ENCODE measurements at places on chromosomes 5 and 9.

DNA sequence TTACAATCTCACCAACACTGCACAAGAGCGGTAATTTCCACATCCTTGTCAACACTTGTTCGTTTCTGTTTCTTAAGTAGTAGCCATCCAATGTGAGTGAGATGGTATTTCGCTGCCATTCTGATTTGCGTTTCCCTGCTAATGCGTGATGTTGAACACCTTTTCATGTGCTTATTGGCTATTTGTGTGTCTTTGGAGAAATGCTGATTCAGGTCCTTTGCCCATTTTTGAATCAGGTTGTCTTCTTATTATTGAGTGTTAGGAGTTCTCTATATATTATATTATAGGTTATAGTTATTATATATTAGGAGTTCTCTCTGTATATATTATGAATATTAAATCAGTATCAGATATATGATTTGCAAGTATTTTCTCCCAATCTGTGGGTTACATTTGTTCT, 59.9 kb upstream of the IRX4 start:
- DNase-seq: no peak

DNA sequence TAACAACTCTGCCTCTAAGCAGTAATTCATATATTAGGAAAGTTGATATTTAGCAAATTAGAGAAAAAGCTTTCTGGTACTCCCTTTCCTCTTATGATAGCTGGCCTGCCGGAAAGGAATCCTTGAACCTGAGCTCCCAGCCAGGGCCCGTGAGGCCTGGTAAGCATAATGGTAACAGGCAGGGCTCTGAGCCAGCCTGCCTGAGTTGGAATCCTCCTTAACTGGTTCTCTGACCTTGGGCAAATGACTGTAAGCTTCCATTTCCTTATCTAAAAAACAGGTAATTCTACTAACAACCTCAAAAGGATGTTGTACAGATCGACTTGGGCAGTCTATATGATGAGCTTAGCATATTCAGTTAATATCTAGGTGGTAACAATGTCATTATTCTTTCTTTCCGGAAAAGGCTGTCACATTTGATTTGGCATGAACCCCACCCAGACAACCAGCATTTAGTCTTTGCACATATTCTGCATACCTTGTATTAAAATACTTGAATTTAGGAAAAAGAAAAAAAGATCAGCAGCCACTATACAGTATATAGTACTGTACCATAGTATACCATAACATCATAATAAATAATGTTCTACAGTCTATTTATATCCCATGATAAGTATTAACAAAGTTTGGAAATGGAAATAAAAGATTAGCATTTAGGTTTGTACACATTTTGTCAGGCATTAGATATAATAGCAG, 55.7 kb upstream of the MAP3K1 start:
- DNase-seq: peak; percentile 37

- DNase-seq: peak; percentile 97
Measured at GRCh38 chr5:157516006-157516405, 56.0 kb downstream of the NIPAL4 start.

GRCh38 chr9:100459963-100460362, 13.0 kb upstream of the TMEFF1 start:
- no peak for DNase-seq

DNA sequence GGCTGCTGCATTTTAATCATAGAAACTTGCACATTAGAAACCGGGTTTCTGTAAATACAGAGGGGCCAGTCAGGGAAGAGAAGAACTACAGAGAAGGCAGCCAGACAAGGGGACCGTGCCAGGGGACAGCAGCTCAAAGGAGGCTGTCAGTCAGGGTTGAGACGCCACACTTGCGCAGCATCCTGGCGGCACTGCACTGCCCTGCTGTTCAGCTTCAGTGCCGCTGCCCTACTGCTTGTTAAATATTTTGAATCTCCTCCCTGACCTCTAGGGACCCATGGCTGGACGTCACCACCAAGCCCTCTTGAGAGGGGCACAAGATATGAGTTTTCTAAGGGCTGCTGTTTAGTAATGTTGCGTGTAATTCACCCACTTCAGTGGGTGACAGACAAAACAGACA, 43.6 kb upstream of the ZBTB43 start:
- DNase-seq: no peak

- no peak for DNase-seq
Measured at GRCh38 chr9:107169796-107170195, 113.3 kb upstream of the RAD23B start.

DNA sequence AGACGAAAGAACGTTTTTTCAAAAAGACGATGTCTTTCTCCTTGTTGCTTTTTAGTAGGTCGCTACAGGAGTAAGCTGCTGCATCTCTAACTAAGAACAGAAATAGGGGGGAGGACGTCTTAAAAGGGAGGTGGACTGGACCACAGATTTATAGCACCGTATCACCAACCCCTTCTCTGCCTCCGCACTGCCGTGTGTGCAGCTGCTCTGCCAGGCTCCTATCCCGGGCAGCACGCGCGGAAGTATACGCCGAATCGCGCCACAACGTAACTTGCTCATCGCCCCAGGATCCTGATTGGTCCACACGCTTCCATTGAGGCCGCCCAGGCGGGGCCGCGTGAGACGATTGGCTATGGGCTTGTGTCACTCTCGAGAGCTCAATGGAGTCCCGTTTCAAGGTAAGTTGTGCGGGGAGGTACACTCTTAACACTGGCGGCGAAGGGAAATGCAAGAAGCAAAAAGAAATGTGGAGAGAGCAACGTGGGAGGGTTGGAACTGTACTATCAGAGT, at the start of gene ELAVL2:
ELAVL2 (minus strand) TSS at position 121 of the 510 bp plus-strand sequence. CDS start 64,006 bp downstream, outside the sequence.
- DNase-seq: peak; percentile 90

DNA sequence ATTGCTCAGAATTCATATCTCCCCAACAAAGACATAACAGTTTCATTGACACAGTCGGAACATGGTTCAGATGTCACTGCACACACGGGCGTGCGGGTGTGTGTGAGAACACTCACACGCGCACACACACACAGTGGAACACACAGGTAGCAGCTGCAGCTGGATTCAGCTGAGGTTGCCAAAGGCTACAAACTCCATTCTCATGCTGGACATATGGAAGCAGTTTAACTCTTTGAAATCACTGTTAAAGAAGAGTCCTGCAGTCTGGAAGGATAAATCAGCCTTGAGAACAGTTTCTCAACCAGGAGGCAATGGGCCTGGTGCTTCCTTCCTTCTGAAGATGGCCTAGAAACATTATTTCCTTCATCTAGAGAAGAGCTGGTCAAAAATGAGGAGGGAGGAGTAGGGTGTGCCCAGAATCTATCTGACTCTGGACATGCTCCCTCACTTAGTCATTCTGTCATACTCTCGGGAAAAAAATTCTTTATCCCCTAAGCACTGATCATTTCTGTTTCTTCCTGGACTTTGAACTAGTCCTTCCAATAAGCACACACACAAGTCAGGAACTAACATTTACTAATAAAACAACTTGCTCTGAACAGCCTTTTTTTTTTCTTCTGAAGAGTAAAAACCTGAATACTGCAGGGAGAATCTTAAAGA, 160.6 kb downstream of the ZDHHC21 start:
- DNase-seq: no peak

- no peak for DNase-seq
Measured at GRCh38 chr5:176469296-176469695, 21.1 kb downstream of the FAF2 start.

- no peak for DNase-seq
Measured at GRCh38 chr5:10563110-10563944, 543 bp upstream of the ANKRD33B start.

GRCh38 chr9:68970151-68970550, 43.8 kb downstream of the PRKACG start:
- no peak for DNase-seq

- DNase-seq: no peak
Measured at GRCh38 chr9:10014889-10015288, 597.9 kb downstream of the PTPRD start.

GRCh38 chr5:133343196-133343595, 269.1 kb downstream of the FSTL4 start:
- DNase-seq: no peak

Data from amniotic epithelial cell (primary cell).